ENCODE measurements at places on chromosomes 5 and 9. TPM values are rescaled to one million over a fixed set of nuclear protein-coding genes. Genes with fewer than 3 reads are reported as not detected.
A peak's percentile ranks its signal among the peaks of the same experiment; 100 is the strongest.

DNA sequence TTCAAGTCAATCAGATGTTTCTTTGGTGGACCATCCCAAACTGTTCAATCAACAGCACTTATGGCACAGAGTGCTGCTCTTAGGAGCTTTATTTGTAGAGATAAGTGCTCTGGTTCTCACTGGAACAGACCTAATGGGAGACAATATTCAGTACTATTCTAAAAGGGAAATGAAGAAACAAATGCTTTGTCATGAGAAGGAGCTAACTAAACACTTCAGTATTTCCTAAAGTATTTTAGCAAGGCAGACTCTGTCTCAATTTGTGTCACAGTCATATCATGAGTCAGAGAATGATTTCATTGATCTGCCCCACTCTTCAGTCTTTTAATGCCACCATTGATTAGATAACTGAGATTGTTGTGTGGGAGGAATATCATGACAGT lies 175.3 kb downstream of the SLF1 start:
- H3K4me3 ChIP-seq, result no peak overlapping the region
- no peaks in the 10 kb centered on the region for H3K27me3 ChIP-seq
- no peaks in the 10 kb centered on the region for H3K36me3 ChIP-seq
- H3K27ac ChIP-seq, result no peak overlapping the region
- H3K4me1 ChIP-seq, result no peaks in the 10 kb centered on the region

GRCh38 chr9:124843456-124844034 lies 9.7 kb upstream of the WDR38 start:
- peaks cover 28% of the 10 kb centered on the region for H3K4me1 ChIP-seq
- DNase-seq, result no peak
- H3K4me3 ChIP-seq, result no peak overlapping the region
- H3K27ac ChIP-seq, result peak overlapping the region; percentile 79
- H3K36me3 ChIP-seq, result no peaks in the 10 kb centered on the region
- H3K27me3 ChIP-seq, result no peaks in the 10 kb centered on the region

GRCh38 chr9:108411632-108412031 lies 444.2 kb downstream of the ACTL7B start:
- no peak overlapping the region for H3K27ac ChIP-seq
- peaks cover 8% of the 10 kb centered on the region for H3K4me1 ChIP-seq
- no peaks in the 10 kb centered on the region for H3K36me3 ChIP-seq

Gene SAXO1
- not detected for total RNA-seq

Gene ANXA2R
- total RNA-seq, result 5.3 TPM

DNA sequence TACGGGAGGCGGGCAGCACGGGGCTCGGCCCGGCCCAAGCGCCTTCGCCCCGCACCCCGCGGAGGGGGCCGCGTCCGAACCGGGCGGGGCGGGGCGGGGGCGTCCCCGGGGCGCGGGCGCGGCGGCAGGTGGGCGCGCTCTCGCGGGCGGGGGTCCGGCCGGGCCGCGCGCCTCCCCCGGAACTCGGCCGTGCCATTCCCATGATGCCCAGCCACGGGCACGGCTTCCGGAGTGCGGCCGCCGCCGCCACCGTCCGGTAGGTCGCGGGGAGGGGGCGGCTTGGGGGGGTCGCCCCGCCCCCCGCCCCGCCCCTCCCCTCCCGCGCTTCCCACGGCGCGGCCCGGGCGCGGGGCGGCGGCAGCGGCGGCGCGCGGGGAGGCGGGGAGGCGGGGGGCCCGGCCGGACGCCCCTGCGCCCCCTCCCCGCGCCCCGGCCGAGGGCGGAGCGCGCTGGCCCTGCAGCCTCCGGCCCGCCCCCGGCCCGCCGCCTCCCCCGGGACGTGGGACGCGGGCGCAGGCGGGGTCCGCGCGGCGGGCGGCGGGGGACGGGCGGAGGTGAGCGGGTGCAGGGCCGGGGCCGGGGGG lies at the start of gene PPP1R26:
TSS of gene PPP1R26 (plus strand) at position 314 of the 584 bp plus-strand sequence. CDS start 4,729 bp downstream, outside the sequence.
- peaks cover 5% of the 10 kb centered on the region for H3K36me3 ChIP-seq
- H3K27me3 ChIP-seq, result no peaks in the 10 kb centered on the region
- H3K4me1 ChIP-seq, result peaks cover 10% of the 10 kb centered on the region
- DNase-seq, result no peak
- peak within 1 kb of the TSS; percentile 78 for H3K27ac ChIP-seq

Data from osteocyte (in vitro differentiated cells).